ENCODE measurements at places on chromosomes 2 and 18.
A peak's percentile ranks its signal among the peaks of the same experiment; 100 is the strongest.

DNA sequence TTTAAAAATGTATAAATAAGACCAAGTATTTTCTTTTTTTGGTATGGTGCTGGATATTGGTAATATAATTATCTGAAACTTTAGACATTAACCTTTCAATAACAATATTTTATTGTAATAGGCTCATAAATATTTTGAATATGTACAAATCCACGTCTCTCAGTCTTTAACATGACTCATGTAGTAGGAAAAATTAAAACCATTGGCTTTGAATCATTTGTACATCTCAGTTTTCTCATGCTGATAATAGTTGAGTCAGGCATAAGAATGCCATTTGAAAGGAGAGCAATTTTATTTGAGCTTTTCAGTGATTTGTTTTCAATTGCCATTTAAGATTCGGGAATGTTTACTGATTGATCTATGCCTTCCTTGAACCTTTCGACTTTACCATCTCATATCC lies 364.8 kb downstream of the TGIF1 start:
- no peak for DNase-seq

DNA sequence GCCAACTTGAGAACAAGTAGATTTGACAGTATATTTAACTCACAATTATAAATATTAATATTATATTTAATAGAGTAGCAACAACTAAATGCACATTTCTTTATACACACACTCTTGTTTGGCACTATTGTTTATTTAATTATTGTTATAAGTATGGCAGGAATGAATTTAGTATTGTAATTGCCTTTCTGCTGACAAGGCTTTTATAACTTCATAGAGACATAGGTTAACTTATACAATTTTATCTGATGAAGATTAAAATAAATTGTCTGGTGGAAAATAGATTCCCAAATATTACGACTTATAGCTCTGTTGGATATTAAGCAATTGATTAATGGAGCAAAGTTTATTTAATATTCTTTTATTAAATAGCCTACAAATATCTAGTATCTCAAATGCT lies 347.9 kb upstream of the CDH19 start:
- no peak for DNase-seq

GRCh38 chr18:69758458-69758857 lies 189.2 kb downstream of the CD226 start:
- no peak for DNase-seq

DNA sequence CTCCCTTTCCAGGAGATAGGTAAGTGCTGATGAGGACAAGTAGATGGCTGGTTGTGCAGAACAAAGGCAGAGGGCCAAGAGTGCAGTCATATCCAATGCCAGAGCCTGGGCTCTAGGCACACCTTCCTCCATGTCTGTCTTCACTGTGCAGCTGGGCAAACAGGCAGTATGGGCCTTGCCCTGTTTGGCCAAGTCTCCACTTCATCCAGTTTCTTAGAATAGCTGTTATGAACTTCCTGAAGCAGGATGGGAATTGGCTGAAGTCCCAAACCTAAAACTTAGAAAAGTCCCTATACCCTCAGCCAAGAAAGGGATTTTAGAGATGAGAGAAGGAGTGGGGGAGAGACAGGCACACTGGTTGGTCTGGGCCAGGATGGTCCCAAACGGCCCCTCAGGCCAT lies 37.5 kb upstream of the CYP26B1 start:
- DNase-seq: no peak

DNA sequence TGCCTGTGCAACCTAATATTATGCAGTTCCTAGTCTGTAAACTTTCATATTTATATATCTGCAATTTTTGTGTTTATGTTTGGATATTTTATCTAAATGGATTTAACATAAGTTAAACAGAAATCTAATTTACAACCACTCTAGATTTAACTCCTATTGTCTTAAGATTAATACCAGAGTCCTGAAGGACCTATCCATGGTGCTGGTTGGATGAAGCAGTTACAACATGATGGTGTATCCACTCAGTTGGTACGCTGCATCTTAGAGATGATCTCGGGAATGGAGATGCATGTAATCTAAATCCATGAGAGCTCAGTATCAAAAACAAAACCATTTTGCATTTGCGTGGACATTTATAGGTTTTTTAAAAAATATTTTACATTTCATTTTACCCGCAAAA lies 745.9 kb upstream of the SLC8A1 start:
- DNase-seq: peak; percentile 17

GRCh38 chr2:27182346-27182745 lies 29.5 kb upstream of the ATRAID start:
- no peak for DNase-seq

DNA sequence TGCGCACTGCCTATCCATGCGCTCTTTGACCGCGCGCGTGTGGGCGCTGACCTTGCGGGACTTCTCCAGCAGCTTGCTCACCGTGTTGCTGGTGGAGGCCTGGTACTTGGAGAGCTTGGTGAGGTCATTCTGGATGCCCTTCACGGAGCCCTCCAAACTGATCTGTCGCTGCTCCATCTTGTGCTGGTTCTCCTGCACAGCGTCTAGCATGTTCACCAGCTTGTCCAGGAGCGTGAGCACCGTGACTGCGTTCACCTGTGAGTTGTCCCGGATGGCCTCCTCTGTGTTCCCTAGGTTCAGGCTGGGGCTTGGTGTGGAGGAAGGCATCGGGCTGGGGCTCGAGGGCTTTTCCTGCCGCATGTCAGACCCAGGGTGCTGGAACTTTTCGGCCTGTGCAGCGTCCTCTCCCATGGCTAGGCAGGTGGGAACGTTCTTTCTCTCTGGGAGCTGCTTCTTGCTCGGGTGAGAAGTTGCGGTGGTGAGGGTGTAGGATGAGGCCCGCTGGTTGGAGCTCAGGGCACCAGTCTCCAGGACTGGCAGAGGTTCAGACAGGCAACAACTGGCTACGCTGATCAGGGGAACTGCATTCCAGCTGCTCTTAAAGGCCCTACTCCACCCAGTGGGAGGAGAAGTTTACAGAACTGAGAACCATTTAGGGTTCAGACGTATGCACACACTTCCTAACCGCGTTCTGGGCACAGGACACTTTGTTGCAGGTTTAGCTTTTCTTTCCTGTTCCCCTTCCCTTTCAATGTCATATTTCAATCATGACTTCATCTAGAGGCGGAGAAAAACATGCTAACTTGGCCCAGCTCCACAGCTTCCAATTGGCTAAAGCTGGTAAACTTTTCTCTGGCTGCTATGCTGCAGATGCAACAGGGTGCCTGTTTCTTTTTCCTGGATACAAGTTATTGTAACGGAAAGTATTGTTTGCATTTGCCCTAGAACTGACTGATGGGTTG lies at the start of gene CAVIN2:
Gene CAVIN2, minus strand, starts transcription at position 574 of the 962 bp plus-strand sequence. Its CDS starts 163 bp downstream, at position 411.
- DNase-seq: no peak

DNA sequence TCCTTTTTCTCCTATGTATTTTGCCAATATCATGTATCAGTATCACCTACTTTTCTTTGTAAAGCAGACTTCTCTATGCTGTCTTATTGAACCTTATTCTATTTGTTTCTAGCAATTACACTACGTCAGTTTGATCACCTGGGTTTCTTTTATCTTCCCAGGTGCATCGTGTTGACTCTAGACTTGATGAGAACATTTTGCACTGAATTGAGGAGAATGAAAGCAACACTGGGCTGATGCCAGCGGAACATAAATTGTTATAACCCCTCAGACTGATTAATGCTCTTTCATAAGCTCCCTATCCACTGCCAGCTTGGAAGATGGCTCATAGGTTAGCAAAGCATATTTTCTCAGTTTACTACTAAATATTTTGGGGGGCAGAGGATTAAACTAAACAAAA lies 140.6 kb downstream of the EPHA4 start:
- no peak for DNase-seq

DNA sequence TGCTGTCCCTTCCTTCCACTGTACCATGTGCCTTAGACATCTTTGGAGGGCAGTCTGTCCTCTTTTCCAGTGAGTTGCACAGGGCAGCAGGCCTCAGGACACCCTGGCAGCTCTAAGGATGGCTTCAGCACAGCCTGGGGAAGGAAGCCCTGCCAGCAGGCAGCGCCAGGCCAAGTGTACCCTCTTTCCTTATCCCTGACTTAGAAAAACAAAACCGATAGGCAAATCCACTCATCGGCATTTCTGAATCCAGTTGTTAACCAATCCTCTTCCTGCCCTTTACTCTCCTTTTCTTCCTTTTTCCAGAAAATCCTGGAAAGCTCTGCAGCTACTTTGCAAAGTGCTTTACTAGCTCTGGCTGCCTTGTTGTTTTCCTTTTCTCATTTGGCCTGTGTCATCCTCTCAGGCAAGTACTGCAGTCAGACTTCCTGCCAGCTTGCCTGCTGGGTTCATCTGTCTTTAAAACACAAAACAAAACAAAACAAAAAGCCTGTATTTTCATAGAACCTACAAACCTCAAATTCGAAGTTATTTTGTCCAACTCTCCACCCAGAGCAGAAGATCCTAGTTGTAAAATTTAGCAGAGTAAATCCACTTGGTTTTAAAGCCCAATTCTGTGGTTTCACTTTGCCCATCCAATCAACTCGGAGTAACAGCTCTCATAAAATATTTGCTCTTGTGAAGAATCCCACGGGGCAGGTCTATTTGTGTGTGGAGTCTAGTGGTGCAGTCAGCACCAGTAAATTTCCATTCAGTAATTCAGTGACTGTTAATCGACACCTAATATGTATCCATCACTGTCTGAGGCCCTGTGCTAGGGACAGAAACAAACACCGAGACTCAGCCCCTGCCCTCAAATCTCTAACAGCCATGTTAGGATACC lies 45.2 kb downstream of the PCBP1 start:
- no peak for DNase-seq
